ENCODE measurements at places on chromosomes 2 and 18.

DNA sequence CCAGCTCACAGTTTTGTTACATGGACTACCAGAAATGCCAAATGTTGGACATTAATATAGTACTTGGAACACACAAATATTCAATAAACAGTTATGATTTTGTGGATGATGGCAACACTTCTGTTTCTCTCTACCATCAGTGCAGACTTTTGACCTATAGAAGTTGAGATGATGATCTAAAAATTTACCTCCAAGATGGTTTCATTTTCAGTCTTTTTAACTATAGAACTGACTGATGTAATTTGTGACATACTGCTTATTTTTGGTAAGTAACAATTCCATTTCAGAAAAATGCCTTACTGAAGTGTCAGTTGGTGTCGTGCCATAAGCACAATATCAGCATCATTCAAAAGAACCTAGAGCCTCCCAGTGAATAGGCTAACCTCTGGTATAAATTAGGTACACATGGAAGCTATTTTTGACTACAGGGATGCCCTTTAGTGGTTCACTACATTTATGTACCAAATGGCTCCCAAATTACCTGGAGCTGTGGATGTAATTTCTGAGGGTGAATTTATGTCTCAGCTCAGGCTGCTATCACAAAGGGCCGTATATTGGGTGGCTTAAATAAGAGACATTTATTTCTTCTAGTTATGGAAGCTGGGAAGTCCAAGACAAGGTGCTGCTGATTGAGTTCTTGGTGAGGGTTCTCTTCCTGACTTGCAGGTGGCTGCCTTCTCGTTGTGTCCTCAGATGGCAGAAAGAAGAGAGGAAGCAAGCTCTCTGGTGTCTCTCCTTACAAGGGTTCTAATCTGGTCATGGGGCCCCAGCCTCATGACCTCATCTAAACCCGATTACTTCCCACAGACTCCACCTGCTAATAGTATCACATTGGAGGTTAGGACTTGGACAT lies 66.5 kb downstream of the ALPK2 start:
- no peak for DNase-seq

DNA sequence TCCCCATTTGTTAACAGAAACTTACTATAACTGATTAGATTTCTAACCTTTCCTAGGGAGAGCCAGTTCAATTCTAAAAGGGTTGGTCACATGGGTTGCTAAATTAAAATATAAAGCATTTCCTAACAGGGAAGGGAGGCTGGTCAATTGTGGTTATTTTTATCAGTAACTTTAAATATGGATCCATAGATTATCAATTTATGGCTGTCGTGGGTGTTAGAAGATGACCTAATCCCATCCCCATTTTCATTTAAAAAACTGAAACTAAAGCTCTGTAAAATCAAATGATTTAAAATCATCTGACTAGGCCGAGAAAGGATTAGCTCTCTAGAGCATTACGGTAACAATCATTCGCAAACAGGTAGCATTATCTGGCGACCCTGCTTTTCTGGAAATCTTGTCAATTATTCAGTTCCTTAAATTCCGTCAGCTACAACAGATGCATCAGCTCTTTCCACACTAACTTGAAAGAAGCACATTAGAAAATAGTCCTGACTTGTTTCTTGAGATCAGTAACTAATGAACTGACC lies 953 bp upstream of the HNRNPA3 start:
- no peak for DNase-seq

- DNase-seq, result no peak
Observed at GRCh38 chr2:123895651-123896050, 129.4 kb upstream of the CNTNAP5 start.

DNA sequence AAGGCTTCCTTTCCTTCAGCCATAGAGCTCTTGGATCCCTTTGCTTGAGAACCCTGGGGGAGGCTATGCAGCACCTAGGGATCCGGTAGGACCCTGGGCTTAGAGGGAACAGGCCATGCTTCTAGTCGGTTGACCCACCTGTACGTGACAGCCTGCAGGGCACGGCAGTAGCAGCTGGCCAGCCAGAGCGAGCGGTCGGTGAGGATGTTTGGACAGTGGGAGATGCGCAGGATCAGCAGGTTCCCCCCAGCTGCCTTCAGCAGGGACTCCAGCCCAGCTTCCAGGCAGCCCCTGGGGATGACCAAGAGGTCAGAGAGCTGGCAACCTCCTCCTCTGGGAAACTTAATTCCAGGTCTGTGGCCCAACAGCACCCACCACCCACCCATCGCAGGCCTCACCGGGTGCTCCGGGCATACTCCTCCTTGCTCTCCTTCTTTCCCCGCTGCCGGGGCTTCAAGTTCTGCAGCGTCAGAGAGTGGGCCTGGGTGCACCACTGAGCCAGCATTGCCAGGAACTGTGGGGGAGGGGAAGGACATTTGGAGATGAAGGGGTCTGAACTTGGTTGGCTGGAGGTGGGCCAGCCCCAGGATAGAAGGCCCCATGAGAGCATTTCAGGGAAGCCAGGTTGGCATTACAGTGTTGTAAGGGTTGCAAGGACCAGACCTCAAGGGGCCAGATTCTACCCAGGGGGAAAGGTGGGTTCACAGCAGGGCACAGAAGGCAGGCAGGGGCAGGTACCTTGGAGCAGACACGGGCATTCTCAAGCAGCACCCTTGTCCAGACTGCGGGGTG lies 20.5 kb downstream of the FBXO41 start:
- DNase-seq, result no peak

GRCh38 chr2:156562124-156562523 lies 125.9 kb downstream of the GPD2 start:
- DNase-seq, result no peak

DNA sequence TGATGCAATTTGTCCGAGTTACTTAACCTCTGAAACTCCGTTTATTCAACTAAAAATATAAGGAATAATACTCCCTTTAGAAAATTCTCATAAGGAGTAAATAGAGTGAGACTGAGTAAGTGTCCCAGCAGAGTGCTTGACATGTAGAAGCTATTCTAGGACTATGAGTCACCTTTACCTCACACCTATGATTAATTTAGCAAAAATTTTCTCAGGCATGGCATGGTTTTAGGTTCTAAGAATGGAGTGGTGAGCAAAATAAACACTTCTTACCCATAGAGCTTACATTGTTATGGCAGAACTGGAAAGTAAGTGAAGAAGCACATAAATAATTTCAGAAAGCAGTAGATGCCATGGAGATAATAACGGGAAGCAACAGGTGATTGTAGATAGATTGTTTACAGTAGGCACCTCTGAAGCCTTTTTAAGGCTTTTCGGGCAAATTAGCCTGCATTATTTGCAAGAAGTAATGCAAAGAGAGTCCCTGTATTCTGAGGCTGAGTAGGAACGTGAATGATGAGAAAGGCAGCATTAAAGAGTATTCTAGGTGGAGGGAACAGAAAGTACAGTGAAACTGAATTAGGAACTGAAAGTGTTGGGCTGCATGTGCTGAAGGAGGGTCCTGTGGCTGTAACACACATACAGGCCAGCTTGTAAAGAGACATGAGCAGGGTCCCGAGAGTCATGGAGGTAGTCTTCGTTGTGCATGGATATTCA lies 209.2 kb downstream of the ZNF407 start:
- DNase-seq, result no peak

DNA sequence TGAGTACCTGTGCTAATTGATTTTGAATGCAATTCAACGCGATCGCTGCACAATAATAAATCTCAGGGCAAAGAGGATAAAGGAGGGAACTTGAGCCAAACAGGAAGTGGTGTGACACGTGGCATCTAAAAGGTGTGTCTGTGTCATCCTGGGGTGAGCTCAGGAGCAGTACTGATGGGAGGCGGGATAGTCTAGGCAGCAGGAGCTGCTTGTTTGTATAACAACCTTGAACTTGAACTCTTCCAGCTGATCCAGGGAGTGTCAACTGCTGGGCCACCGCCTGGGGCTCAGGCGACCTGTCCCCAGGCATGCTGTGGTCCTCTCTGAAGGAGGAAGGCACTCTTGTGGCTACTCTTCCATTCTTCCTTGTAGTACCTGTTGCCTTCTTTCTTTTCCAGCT lies 61.2 kb downstream of the BOD1L2 start:
- DNase-seq, result no peak

DNA sequence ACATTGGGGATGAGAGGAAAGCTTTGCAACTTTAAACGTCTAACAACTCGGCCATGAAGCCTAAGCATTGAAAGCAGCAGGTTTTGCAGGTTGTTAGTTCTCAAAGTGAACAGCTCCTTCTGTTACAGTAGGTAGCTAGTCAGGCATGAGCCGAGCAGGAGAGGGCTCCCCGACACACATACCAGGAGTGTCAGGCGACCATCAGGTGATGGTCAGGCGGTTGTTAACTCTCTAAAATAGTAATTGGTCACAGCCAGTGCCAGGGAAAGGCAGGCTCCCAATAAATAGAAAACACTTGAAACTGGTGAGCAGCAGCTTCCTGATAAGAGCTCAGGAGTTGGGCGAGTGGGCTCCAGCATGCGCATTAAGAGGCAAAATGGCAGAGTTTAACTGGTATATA lies 53.5 kb upstream of the DAPL1 start:
- no peak for DNase-seq

- DNase-seq, result no peak
Observed at GRCh38 chr2:223477318-223477717, 124.8 kb downstream of the SCG2 start.

GRCh38 chr18:56962322-56962721 lies 184.6 kb upstream of the BOD1L2 start:
- DNase-seq, result no peak

DNA sequence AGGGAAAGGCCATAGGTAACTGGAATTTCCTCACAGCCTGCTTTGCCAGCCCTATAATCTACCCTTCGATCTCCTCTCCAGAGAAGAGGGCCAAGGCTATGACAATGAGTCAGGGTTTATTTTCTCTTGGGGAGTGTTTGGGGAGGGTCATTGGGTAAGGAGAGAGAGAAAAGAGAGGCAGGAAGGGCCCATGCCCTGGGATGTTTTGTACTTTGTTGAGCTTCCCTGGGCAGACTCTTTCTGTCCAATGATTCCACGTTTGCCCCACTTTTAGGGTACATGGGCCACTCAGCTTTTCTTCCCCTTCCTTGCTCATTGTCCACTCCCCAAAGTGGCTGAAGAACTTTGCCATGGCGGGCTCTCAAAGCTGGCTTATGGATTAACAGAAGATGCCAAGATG lies 224.2 kb downstream of the ALK start:
- DNase-seq, result no peak

DNA sequence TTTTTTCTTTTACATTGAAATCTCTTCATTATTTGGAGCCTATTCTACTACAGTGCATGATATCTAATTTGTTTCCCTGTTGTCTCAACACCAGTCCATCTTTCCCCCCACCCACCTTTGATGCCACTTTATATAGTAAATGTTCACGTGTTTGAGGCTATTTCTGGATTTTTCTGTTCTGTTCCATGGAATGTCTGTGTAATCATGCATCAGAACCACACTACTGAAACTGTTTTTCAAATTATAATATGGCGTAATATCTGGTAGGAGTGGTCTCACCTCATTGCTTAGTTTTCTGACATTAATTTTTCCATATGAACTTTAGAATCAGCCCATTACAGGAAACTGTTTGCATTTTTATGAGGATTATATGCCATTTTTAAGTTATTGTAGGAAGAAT lies 19.1 kb upstream of the NARS1 start:
- no peak for DNase-seq

DNA sequence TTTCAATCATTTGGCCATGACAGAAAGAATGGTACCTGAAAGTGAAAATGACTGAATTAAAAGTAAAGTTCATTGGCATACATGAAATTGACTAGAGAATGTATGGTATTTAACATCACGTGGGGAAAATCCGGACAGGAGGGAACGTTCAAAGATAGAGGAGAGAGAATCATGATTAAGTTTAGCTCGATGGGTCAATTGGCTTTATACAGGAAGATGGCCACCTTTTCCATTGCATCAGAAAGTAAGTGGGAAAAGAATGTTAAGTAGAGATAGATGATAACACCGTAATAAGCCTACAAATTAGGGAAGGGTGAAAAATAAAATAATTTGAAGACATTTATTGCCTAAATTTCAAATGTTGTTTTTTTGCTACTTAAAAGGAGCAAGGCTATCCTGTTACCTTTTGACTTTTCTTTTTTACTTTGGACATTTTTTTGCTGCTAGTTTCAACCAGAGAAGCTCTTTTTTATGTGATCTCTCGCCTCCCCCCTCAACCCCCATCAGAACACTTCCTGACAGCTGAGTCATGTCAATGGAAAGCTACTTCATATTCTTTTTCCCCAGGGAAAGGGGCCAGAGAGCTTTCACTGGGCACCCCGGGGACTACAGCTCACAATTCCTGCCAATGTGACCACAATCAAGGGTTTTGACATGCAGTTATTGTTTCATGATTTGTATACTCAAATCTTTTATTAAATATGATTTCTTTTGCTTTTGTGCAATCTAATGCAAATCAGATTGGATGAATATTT lies 767 bp upstream of the CCDC102B start:
- no peak for DNase-seq

DNA sequence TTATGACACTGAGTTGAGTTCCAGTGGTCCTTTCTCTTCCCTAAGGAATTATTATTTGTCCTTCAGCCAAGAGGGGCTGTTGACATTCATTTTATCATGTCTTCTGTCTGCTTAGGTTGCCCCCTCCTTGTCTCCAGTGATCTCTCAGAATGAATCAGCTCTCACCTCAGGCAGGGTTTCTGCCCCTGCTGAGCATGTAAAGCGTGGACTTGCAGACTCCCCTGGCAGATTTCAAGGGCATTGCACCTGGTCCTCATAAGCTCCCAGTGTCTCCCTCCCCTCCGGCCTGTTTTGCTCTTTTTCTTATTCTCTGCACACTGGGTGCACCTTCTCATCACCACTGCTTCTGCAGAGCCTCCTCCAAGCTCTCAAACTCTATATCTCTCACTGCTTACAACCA lies 188.4 kb downstream of the KCNS3 start:
- no peak for DNase-seq

DNA sequence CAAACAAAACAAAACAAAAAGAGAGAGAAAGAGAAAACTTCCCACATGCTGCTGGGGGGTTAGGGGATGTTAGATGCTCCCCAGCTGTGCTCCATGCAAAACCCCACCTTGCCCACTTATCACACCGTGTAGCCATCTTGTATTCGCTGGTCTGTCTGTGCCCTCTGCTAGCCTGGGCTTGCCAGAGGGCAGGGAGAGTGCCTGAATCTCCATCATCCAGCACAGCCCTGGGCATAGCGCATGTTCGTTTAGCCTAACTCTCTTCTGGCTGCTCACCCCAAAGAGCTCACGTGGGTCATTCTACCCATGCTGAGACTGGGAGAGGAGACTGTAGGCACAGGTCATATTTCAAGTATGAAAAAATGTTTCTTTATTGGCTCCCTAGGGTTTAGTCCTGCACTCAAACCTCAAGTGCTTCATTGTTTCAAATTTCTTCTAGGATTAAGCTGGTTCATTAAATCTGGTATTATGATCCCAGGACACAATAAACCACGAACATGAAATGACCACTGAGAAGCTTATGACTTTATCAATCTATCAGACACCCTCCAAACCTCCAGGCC lies 100.5 kb downstream of the KCNF1 start:
- DNase-seq, result no peak

GRCh38 chr2:162018530-162018929 lies 55.5 kb downstream of the DPP4 start:
- DNase-seq, result no peak

DNA sequence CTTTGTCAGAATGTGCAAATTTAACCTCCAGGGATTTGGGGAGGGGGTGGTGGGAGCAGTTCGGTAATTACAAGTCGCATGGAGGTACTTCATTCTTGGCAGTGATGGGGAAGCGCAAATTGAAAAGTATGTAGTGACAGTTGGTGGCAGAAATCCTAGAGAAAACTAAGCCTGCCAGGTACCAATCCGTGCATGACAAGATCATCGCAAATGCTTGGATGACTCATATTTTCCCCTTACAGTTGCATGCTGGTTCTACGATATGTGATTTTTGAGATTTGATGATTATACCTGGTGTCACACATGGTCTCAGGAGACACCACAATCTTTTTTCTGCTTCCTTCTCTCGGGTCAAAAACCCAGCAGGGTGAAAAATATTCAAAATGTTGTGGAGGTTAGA lies 479.7 kb upstream of the ID2 start:
- DNase-seq, result no peak
